Thyroid gland (tissue), 4 donors: ENCODE measurements at places on chromosomes 12 and 14.

DNA sequence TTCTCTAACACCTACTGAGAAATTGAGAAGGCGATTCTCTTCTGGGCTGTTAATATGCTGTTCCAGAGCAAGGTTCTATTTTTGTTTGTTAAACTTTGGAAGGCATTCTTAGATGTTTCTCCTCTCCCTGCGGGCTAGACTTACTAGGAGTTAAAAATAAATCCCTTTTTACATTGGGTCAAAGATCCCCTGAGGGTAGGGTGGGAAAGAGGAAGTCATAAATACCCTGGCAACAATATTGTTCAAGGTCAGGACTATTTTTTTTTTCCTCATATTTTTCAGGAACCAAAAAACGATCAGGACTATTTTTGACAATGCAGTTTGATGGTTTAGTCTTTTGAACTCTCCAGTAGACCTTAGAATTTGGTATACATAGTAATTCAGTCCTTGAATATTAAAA is 12.0 kb upstream of the SLC2A14 start:
- no peak for DNase-seq

DNA sequence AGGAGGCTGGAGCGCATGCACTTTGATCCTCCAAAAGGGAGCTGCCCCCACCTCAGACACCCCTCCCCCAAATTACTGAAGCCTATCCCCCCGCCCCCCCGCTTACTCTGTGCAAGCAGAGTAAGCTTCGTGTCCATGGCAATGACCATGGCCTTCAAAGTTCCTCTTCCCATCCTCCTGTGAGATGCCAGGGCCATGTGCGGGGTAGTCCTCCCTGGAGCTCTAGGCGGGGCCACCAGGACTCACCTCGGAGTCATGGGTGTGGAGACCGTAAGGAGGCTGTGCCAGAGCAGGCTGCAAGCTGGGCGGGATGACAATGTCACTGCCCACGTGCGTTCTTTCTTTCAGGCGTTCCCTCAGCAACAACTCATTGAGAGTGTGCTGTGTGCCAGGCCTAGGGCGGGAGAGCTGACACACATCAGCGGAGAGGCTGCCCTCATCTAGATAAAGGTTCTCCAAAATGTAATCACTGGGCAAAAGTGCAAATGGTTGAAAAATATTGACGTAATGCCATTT is 66.8 kb downstream of the C14orf132 start:
- DNase-seq, result peak; percentile 94

DNA sequence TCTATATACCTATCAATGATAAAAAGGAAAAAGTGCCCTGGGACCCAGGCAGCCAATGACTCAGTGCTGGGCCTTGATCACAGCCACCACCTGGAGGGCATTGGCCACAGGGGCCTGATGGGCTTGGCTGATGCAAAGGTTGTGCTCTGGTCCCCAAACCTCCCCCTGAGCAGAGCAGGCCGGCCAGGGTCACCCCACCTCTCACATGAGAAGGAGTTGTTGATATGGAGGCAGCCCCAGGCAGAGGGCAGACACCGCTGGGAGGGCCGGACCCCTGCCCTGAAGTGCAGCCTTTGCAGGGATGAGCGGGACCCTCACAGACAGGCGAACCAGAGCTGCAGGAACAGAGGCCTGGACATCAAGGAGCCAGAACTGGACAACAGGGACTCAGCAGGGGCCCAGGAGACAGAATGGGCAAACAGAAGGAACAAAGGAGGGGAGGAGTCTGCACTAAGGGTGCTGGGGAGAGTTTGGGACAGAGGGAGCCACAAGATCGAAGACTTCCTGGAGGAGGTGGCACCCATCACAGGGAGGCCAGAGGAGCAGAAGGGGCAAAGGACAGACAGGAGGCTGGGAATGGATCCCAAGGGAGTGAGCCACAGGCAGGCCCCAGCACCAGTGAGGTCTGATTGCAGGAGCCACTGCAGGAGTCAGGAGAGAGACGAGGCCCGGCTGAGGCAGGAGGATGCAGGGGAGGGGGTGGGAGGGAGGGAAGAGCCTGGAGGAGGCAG is 105.0 kb downstream of the TNFAIP2 start:
- DNase-seq, result no peak

DNA sequence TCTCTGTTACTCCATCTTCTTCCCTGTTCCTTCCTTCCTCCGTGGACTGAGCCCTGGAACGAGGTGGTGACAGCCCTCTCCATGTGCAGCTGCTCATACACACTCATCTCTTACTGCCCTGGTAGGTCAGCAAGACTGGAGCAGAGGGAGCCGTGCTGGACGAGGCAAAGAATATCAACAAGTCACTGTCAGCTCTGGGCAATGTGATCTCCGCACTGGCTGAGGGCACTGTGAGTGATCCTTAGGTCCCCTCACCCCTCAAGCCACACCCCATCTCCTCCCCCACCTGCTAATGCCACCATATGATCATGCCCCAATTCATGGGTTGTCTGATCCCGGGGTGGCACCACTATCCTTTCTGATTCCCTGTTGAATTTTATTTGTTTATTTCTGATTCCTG is 19.0 kb downstream of the KIF5A start:
- DNase-seq, result no peak

GRCh38 chr14:70907176-70907995 is at the start of gene PCNX1:
Gene PCNX1 (plus strand): TSS chr14:70907459. CDS start chr14:70907851, 392 bp downstream.
- DNase-seq, result peak; percentile 90
